ENCODE measurements at places on chromosomes 6 and 20.

DNA sequence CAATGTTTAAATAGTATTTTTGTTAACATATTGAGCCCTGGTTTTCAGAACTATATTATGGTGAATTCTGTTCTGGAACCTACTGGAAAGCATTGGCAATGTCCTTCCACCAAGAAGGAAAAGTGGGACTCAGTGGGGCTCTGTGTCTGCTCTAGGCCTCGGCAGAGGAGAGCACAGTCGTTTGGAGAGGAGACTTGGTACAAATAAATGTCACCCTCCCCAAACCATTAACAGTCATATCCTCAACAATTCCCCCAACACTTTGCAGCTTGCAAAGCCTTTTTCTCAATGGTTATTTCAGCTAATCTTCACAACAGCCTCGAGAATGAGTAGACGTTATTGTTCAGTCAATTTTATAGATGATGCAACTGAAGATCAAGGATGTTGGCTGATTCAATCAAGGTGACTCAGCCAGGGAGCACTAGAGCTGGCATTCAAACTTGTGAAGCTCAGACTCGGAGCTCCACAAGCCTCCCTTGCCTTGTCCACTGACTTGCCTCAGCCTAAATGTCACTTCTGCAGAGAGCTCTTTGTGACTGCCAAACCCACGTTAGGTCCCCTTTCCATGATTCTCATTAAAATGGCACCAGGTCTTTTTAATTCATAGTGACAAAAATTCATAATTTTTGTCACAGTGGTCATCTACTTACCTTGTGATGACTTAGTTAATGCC lies 60.6 kb downstream of the TOX2 start:
- no peak for DNase-seq

- no peak for DNase-seq
These were observed 275.4 kb downstream of the PHF3 start for GRCh38 chr6:63910863-63911551.

DNA sequence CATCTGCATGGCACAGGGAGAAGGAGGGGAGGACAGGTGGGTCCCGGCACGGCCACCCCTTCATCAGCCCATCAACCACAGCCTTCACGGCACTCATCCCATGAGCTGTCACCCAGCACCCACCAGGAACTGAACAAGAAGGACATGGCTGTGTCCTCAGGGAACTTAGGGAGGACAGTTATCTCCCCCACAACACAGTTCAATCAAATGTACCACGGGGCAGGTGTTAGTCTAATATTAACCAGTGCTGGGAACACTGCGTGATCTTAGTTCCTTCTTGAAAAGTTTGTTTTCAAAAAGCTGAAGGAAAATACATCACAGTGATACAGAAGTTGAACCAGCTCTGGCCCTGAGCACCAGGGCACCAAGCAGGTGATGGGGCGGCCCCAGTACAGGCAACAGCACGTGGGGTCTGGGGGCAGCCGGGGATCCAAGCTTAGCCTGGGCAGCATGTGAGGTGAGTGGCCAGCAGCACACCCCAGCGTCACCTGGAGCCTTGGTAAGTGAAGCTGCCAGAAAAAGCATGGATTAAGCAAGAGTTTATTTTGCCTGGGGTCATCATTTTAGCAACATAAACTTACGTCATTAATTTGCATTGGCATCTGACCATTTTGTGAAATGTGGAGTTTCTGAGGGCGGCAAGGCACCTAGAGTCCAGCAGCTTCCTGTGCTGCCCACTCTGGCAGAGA lies 35.5 kb upstream of the AFDN start:
- DNase-seq: no peak

- DNase-seq: no peak
These were observed 7.4 kb downstream of the TINAG start for GRCh38 chr6:54315656-54316055.

Measured in ureter (tissue), 1 donor.